ENCODE measurements at places on chromosomes 3 and 15.
A peak's percentile ranks its signal among the peaks of the same experiment; 100 is the strongest.

DNA sequence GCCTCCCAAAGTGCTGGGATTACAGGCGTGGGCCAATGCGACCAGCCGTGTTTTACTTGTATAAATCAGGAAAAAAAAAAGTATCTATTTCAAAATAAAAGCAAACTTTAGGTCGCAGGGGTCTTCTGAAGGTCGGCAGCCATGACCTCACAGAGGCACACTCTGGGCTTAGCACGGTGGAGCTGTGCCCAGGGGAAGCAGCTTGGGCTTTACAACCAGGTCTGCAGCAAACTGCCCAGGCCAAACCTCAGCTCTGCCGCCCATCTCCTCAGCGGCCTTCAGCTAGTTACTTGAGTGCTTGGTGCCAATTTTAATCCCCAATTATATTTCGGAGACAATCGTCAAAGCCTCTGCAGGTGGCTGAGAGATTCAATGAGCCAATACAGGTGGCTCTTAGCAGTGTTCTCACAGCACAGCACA lies 30.1 kb downstream of the ZDHHC19 start:
- DNase-seq, result no peak

DNA sequence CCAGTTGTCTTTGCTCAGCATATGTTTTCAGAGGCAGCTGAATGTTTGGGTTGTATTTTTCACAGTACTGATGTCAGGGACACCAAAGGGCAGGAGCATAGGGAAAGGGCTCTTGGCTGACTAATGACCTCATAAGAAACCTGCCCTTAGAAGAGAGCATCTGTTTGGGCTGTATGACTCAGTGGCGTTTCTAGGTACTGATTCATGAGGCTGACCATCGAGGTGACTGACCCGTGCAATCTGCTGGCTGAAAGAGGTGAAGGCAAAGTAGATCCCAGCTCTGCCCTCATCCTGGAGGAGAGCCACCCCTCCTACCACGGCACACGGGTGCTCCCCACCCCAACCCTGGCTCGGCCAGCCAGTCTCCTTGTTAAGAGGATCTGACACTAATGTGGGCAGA lies 8.3 kb downstream of the LMCD1 start:
- no peak for DNase-seq

DNA sequence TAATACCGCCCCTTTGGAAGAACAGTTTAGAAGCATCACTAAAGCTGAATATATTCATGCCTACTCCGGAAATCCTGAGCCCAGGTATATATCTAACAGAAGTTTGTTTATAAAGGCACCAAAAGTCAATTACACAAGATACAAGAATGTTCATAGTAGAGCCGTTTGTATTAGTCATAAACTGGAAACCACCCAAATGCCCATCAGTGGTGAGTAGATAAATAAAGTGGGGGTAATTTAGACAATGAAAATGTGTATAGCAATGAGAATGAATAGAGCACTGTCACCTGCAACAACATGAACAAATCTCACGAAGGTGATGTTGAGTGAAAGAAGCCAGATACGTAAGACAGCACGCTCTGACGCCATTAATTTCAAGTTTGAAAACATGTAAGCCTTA lies 68.3 kb upstream of the GLCE start:
- no peak for DNase-seq

DNA sequence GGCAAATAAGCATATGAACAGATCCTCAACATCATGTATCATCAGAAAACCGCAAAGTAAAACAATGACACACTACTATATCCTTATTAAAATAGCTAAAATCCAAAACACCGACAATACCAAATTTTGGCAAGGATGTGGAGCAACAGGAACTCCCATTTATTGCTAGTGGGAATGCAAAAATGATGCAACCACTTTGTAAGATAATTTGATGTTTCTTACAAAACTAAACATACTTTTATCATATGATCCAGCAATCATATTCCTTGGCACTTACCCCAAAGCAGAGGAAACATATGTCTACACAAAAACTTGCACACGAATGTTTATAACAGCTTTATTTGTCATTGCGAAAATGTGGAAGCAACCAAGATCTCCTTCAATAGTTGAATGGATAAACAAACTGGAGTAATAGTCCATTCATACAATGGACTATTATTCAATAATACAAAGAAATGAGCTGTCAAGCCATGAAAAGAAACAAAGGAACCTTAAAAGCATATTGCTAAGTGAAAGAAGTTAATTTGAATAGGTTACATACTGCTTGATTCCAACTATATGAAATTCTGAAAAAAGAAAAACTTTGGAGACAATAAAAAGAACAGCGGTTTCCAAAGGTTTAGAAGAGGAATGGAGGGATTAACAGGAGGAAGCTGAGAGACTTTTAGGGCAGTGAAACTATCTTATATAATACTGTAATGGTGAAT lies 172.0 kb downstream of the VPS13C start:
- no peak for DNase-seq

DNA sequence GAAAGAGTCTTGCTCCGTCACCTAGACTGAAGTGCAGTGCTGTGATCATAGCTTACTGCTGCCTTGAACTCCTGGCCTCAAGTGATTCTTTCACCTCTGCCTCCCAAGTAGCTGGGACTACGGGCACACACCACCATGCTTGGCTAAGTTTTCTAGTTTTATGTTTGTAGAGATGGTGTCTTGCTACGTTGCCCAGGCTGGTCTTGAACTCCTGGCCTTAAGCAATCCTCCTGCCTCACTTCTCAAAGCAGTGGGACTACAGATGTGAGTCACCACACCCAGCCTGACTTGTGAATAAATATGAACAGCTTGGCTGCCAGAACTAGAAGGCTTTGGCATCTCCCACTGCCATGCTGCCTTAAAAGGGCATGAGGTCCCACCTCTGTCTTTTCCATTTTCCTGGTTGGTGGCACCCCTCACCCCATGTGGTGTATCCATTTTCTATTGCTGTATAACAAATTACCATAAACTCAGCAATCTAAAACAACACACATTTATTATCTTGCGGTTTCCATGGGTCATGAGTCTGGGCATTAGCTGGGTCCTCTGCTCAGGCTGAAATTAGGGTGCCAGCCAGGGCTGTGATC lies 44.3 kb downstream of the PTPRG start:
- DNase-seq, result no peak

GRCh38 chr15:80367661-80368060 lies 36.5 kb upstream of the ARNT2 start:
- DNase-seq, result no peak

DNA sequence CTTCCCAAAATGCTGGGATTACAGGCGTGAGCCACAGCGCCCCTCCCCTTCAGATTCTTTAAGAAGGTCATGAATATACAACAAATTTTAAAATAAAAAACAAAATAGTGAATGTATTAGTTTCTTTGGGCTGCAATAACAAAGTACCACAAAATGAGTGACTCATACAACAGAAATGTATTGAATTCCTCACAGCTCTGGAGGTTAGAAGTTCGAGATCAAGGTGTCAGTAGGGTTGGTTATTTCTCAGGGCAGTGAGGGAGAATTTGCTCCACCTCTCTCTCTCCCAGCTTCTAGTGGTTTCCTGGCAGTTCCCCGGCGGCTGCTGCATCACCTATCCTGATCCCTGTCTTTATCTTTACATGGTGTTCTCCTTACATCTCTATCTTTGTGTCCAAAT lies 804.0 kb downstream of the ROBO1 start:
- DNase-seq, result no peak

GRCh38 chr15:67809866-67810265 lies 15.4 kb upstream of the SKOR1 start:
- no peak for DNase-seq

DNA sequence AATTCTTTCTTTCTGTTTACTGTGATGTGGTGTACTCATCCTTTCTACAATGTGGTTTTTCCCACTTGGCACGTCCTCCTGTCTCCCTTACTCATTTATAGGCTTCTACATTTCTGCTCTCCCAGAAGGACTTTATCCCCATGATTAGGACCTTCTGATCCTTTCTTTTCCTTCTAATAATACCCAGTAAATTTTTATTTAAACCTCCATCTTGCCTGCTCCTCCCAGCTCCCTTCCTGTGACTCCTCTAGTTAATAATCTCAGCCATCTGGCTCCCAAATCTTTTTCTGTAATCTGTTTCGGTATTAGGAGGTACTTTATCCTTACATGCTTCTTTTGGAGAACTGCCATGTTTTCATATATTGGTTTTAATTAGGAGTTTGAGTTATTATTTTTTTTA lies 11.2 kb upstream of the P2RY1 start:
- no peak for DNase-seq

DNA sequence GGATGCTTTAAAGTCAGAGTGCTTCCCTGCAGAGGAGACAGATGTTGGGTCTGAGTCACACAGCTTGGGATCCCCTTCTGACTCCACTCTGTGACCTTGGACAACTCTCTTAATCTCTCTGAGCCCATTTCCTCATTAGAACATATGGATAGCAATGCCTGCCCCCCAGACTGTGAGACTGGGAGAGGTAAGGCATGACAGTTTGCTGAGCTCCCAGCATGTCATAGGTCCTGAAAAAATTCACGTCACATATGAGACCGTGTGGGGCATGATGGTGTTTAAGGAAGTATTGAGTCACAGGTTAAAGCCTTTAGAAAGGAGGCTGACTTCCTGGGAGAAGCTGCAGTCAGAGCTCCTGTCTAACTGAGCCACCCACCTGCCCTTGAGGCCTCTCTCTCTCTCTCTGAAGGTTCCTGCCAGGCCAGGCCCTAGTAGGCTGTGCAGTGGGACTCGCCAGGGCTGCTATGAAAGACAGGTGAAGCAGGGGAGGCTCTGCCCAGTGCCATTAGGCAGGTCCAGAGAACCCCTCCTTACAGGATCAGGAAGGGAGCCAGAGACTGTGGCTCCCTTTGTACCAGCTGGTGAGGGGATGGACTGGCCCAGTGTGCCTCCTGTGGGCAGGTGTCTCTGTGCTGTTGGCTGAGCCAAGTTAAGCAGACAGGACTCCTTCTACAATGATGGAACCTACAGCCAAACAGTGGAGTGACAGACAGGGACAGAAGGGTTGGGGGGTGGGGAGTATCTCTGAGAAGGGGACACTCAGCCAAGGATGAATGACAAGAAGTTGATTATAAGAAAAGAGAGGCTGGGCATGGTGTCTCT lies 19.5 kb upstream of the DOCK3 start:
- DNase-seq, result no peak

DNA sequence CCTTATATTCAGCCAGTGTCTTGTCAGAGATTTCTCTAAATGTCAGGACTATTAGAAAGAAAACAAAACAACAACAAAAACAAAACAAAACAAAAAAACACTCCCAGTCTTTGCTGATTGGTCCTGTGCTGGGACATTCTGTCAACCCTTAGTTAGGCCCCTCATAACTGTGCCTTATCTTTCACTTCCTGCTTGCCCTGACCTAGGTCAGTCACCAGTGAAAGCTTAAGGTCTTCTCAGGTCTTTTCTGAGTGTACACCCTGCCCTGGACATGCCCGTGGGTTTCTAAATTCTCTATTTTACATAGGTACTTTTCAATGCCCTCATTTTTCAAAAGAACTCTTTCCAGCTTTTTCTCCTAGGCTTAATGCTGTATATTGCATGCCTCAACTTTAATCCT lies 454.1 kb downstream of the GRM7 start:
- DNase-seq, result no peak

- peak; percentile 72 for DNase-seq
Measured at GRCh38 chr15:89998141-89998661, 2.9 kb upstream of the ZNF710 start.

GRCh38 chr3:178545337-178545736 lies 9.1 kb downstream of the KCNMB2 start:
- DNase-seq, result no peak

DNA sequence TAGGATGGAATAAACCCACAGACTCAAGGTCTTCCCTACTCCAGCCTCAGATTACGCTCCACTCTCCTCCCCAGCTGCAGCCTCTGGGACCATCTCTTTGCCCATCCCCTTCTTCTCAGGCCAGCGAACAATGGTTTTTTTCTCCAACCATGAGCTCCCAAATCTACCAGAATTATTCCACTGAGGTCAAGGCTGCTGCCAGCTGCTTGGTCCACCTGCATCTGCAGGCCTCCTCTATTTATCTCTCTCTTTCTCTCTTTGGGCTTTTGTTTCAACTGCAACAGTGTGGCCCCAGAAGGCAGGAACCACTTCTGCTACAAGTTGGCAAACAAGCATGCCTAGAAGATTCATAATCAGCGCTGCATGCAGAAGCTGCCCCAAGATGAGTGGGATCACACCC lies 19.1 kb downstream of the CHRM5 start:
- no peak for DNase-seq

DNA sequence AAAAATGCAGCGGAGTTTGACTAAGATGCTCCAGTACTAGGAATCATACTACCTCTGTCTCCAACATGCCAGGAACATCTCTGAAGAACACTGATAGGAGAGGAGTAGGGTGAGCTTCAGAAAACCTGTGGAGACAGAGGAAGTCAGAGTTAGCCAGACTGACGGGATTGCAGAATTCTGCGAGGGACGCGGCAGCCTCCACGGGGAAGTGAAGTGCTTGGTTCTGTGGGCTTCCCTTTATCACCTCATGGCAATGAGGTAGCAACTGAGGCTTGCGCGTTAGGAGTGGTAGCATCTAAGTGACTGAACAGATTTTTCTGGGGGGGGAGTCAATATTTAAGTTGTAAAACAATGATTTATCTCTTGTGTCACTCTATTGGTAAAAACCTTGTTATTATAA lies 226.3 kb downstream of the MCTP2 start:
- no peak for DNase-seq

- DNase-seq, result no peak
Measured at GRCh38 chr3:134757549-134758069, 37.5 kb upstream of the EPHB1 start.

DNA sequence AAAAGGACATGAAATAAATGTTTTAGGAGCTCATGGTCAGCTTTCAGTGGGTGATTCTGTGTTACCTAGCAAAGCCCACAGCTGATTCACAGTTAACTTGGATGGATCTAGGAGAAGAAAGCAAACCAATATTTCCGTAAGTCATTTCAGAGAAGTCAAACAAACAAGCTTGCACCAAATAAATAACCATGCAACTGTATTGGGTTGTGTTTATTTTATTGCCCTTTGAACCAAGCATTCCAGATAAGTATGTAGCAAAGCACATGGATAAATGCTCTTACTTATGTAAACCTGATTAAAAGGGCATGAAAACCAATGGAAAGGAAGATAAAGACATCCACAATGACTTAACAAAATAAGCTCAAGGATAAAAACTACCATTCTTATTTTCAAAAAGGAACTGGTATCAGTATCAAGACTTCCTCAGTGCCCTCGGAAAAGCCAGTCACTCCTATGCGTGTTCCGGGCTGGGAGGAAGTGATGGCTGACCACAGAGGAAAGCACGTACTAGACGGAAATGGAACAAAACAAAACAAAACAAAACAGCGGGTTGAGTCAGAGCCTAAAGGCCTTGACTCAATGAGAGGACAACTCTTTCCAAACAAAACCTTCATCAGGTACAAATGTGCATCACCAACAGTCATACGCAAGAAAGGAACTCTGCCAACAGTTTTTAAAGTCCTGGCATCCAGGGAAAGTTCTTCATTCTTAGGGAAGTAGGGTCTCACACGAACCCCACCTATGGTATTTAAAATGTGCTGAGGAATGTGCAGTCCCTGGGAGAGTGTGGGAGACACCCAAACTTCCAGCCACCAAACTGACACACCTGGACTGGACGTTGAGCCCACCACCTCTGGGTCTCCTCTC lies 103.3 kb downstream of the SNRK start:
- DNase-seq, result peak; percentile 57

GRCh38 chr3:147793841-147794240 lies 384.7 kb downstream of the ZIC1 start:
- no peak for DNase-seq

- DNase-seq, result no peak
Measured at GRCh38 chr3:127762077-127762786, 60.1 kb downstream of the MGLL start.
